Activated CD8-positive, alpha-beta memory T cell treated with anti-CD3 and anti-CD28 coated beads for 48 hours (primary cell): ENCODE measurements at places on chromosomes 1 and 21.

DNA sequence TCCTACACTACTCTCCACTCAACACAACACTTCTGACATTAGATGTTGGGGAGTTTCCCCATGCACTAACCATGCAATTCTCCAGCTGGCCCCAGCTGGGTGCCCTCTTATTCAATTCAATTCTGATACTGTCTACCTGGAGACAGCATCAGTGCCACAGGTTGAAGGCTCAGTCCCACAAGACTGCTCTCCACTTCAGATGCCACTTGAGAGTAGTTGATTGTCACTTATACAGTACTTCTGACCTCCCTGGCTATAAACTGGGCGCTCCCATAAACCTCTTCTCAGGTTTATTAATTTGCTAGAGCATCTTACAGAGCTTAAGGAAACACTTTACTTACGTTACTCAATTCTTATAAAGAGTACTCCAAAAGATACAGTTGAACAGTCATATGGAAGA, 442.3 kb downstream of the LRRIQ3 start:
- DNase-seq, result no peak

DNA sequence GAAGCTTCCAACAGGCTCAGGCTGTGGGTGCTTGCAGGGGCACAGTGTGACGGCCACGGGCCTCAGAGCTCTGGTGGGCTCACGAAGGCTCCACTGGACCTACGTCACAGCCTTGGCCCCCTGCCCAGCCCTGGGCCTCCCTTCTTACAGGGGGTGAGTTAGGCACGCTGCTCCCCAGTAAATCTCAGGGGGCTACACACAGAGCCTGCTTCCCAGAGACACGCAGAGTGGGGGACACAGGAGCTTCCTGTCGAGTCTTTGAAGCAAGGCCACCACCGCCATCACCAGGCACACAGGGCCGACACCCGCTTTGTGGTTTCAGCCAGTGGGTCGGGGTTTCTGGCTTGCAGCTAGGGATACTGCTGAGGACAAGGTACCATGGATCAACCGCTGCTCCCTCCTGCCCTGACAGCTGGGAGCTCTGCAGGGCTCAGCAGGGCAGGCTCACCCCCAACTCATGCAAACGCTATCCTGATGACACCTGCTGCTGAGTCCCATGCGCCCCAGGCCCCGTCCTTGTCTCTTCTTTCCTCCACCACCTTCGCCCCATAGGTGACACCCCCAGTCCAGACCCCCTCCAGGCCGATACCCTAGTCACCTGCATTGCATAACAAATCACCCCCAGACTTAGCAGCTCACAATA, 5.5 kb upstream of the CFAP410 start:
- no peak for DNase-seq

DNA sequence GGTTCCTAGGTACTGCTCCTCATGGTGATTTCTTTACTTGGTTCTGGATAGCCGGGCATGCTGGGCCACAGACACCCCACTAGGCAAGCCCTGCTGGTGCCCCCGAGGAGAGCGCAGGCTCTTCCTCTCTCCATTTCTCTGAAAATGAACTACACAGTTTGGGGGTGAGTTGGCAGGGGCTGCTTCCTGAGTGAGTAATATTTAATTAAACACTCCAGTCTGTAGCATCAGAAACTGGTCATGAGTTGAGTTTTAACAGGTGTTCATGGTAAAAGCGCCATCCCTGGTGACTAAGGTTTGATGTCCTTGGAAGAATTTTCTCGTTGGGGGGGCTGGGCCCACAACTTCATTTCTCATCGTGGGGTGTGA, 1.7 kb downstream of the SPSB1 start:
- no peak for DNase-seq

GRCh38 chr1:57474137-57474750, 50.4 kb upstream of the DAB1 start:
- DNase-seq, result no peak

- DNase-seq, result no peak
Observed at GRCh38 chr1:23909412-23909811, 3.8 kb downstream of the CNR2 start.

DNA sequence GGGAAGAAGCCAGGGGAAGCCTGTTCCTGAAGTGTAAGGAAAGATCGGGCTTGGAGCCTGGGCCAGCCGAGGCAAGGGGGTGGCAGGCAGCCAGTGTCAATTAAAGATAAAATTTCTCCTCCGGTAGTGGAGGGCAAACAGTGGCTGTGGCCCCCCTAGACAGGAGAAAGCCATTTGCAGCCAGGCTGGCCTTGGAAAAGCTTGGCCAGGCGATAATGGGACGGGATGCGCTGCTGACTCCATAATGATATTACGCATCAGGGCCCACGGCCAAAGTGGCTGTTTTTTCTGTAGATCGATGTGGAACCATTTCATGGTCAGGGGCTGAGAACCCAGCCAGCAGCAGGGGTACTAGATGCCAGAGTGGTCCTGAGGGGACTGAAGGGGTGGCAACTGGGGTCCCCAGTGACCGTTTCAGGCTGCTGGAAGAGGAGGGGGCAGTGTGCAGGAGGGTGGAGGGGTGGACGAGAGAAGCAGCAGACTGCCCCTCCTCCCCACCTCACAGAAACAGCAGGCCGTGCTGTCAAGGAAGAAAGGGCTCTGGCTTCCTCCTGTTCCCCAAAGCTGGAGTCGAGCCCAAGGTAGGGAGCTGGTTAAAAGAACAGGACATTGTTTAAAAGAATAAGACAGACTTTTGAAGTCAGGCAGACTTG, 25.2 kb downstream of the KCNC4 start:
- DNase-seq, result no peak

DNA sequence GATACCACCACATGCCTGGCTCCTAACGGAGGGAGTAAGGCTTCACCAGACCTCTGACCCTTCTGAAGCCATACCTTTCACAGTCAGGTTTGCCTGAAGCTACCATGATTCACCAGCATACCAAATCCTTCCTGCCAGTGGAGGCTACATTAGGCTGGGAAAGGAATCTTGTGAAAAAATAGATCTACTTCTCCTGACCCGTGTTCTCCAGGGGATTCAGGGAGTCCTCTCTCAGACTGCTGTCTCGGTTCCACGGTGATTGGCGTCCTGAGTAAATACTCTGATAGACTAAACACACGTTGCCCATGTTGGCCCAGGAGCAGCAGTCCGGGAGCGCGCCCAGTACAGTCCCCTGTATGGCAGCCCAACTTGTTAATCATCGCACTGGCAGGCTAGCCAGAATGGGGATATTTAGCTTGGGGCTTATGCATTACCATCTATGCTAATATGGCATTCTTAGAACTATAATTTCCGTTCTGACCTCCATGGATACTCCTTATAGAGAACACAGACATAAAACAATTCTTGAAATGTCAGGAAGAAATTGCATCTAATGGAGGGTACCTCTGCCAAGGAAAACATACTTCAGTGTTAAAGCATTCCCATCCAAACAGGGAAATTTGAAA, 173.2 kb downstream of the ROR1 start:
- no peak for DNase-seq
